ENCODE measurements at places on chromosomes 3 and 15.

- DNase-seq, result no peak
These were observed 102.1 kb downstream of the DUT start for GRCh38 chr15:48433226-48433886.

DNA sequence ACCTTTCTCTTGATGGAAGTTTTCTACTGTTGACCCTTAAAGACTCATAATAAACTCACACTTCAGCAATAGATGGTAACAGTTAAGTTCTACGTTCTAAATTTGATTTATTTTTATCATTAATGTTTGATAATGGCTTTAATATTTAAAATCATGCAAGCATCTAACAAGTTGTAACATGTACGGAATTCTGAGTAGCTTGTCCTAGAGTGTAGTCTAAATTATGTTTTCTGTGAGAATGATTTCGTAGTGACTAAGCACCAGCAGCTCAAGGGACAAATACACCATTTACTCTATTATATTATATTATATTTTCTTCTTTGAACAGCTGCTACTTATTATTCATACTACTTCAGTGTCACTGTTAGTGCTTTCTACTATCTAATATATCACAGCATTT lies 345.6 kb downstream of the NLGN1 start:
- no peak for DNase-seq

DNA sequence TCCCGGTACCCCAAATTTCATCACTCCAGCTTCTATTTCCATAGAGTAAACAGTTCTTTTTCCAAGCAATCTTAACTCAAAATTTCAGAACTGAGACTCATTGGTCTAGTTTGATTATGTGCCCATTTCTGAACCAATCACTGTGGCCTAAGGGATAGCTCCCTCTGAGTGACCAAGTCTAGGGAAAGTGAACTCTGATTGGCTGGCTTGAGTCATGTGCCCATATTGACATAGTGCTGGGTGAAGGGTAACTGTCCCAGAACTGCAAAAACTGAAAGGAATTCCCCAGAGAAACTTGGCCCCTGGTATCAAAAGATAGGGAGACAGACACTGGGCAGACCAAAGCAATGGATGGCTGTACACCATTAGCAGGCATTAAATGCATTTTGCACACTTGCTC lies 171.2 kb upstream of the WNT5A start:
- DNase-seq, result no peak

- DNase-seq, result no peak
These were observed 81.9 kb downstream of the PDE8A start for GRCh38 chr15:85063522-85064079.

DNA sequence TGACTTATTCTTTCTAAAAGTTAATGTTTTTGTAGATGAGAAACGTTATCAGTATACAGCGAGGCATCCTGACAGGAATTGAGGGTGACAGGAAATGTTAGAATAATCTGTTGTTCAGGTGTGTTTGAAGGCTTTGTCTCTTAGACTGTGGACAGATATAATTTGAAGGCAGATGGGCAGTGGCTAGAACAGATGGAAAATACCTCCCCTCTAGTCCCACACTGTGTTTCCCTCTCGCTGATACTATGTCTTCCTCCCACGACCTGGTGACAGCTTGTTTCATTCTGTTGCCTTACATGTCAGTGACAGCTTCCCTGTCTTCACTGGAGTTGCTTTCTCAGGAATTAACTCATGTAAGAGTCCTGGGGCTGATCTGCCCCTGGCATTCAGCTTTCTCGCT lies 125.3 kb downstream of the MYRIP start:
- DNase-seq, result no peak

DNA sequence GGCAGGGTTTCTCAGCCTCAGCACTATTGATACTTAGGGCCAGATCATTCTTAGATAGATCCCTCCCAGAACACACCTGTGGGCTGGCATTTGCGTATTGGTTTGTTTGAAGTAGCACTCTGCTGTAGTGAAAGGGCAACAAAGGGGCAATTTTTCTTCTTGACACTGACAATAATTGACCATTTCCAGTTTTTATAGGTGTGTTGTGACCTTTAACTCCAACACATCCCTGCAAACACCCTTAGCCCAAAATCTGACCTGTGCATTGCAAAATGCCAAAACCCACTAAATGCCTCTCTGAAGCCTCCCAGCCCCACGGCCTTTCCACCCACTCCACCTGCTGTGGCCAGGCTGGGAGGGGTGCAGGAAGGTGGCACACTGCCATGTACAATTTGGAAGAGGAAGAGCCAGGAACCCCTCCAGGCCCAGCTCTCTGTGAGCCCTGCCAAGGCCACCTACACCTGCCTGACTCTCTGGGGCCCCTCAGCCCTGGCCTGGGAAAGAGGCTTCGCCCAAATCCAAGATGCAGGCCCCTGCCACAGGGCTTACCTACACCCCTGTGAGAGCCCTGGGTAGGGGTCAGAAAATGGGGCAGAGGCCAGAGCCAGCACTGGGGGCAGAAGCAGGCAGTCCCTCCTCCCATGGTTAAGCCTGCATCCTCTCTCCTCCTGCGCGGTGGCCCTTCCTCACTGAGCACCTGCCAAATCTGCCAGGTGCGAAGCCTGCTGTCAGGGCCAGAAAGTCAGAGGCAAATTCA lies 9.6 kb upstream of the CYP11A1 start:
- DNase-seq, result no peak

DNA sequence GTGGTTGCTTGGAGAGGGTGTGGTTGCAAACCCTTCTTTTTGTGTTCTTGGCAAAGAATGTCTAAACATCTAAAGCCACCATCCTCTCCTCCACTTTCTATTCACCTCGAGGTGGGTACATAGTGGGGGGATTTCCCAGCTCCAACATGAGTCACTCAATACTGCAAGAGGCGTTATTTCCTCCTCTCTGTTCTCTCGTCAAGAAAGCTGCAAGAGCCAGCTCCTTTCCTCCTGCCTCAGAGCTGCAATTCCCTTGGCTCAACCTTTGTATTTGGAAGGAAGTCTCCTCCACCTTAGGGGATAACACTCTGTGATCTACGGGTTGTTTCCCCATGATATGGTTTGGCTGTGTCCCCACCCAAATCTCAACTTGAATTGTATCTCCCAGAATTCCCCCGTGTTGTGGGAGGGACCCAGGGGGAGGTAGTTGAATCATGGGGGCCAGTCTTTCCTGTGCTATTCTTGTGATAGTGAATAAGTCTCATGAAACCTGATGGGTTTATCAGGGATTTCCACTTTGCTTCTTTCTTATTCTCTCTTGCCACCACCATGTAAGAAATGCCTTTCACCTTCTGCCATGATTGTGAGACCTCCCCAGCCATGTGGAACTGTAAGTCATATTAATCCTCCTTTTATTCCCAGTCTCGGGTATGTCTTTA lies 138.4 kb downstream of the PLCL2 start:
- no peak for DNase-seq

DNA sequence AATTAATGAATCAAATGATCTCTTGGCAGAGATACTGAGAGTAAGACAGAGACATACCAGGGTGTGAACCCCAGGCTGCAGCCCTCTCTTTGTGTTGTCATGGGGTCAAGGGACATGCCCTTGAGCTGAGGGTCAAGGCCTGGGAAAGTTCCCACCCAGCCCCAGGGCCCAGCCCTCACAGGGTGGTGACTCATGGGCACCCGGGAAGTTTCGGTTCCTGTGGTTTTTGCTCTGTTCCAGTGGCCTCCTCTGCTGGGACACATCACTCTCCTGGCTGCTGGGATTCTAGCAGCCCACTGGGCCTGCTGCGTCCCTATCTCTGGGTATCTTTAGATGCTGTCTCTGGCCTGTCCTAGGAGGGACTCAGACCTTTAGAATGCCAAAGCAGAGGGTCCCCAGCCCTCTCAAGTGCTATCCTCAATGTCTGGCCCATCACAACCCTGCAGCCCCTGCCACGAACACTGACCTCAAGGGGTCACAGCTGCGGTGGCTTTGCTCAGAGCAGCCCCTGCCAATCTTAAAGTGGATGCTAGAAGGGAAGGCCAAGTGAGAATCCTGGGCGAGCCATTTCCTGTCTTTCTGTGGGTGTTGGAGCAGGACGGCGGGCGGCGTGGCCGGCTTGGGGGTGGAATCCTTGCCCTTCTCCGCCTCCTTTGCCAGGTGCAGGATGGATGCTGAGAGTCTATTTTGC lies 148.4 kb upstream of the TLE3 start:
- DNase-seq, result no peak

DNA sequence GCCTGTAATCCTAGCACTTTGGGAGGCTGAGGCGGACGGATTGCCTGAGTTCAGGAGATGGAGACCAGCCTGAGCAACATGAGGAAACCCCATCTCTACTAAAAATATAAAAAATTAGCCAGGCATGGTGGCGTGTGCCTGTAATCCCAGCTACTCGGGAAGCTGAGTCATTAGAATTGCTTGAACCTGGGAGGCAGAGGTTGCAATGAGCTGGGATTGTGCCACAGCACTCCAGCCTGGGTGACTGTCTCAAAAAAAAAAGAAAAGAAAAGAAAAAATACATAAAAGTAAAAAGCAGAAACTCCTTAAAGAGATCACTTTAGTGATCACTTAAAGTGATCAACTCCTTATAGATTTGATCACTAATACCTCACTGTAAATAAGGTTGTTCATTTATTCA lies 78.0 kb downstream of the GMPS start:
- DNase-seq, result no peak

DNA sequence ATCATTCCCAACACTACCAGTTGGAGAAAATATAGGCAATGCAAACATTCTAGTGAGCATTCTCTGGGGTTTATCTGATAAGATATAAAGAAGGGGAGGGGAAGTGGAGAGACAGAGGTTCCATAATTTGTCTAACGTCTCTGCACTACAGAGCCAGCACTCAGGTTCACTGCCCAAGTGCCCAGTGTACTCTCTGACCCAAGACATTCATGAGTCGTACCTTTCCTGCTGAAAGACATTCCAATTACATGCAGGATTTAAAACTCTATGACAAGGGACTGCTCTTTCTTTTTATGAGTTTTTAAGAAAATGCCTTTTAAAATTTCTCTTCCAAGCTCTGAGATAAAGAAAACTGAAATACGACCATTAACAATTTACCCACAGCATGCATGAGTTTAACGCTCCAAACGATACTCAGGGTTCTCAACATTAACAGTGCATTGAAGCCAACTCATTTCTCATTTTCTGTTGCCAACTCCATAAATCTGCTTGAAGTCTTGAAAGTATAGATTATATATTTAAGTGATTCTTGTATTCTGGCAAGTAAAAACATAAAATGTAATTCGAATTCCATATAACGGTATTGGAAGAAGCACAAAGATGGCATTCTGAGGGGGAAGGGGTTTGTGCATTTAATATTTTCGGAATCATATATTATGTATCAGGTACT lies 193.4 kb downstream of the SUCLG2 start:
- DNase-seq, result no peak

DNA sequence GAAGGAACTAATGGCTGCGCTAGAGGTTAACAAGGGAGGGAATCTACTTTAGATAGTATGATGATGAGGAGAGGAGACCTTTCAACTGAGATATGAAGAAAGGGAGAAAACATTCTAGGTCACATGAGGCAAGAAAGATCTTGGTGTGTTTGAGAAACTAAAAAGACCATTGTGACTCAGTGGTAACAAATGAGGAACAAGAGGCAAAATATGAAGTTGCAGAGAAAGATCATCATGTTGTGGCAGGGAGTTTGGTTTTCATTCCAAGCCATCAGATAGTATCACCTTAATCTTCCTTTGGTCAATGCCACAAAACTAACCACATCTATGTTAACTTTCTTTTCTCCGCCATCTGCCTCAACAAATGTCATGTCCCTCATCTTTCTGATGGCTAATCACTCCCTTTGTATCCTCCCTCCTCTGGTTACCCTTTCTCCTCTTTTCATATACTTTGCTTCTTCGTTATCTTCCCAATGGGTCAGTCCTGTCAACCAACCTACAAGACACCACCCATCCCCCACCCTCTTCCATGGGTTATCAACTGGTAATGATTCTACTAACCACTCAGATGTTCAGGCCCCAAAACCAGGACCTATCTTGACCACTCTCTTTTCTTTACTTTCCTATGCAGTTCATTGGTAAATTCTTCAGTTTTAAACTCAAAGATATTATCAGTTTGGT lies 2.4 kb upstream of the PDCD6IP start:
- no peak for DNase-seq

- DNase-seq, result no peak
These were observed 1010.6 kb downstream of the ROBO2 start for GRCh38 chr3:78050276-78051065.

DNA sequence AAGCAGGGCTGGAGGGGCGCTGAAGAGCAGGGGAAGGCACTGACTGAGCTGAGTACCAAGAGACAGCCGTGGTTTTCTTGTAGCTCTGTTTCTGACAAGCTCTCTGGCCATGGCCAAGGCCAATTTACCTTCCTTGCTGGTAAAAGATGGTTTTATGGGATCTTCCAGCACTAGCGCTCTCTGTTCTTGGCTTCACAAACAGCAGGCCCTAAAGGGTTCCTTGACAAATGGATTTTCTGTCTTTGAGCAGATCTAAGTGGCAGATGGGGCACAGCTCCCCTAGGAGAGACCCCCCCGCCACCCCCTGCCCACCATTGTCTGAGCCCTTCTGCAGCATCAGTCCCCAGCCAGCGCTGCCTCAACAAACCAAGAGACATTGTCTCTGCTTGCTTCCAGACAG lies 66.6 kb downstream of the GAP43 start:
- no peak for DNase-seq

GRCh38 chr15:52466134-52466701 lies 62.5 kb downstream of the MYO5A start:
- DNase-seq, result no peak

- DNase-seq, result peak; percentile 42
These were observed 2.6 kb downstream of the PCSK6 start for GRCh38 chr15:101486696-101487459.

GRCh38 chr15:29785642-29786041 lies 36.6 kb downstream of the TJP1 start:
- no peak for DNase-seq

- DNase-seq, result no peak
These were observed 263.5 kb upstream of the CFAP20DC start for GRCh38 chr3:59313365-59313764.

DNA sequence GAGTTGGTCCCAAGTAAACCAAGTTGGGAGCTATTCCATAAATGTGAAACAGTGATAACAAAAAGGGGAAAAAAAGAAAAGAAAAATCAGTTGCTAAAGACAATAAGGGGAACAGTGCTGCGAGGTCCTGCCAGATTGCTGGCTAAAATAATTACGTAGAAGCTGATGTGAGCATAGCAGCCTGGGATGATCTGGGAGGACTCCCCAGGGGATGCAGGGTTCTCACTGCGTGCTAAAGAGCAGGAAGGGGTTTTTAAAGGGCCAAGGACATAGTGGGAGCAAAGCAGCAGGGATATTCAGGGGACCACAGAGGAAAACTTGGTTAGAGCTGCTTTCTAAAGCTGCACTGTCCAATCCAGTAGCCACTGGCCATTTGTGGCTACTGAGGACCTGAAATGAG lies 133.0 kb upstream of the UMPS start:
- DNase-seq, result no peak
